Esophagus squamous epithelium (tissue), 5 donors: ENCODE measurements at places on chromosomes 11 and 22.

DNA sequence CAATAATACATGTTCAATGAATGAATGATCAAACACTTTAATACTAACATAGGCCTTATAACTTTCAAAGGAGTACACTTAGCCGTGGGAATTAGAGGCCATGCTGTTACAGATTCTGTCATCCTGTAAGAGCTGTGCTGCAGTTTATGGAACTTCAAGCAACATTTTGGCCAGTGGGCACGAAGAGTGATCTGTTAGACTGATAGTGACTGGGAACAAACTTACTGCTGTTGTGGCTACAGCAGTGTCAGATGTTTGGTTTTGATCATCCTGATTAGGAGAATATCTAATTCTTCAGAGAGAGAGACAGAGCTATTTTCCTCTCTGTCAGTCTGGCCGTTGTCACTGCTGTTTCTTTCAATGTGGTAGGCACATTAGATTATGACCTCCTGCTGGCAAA lies 348.9 kb downstream of the NELL1 start:
- no peak for DNase-seq

DNA sequence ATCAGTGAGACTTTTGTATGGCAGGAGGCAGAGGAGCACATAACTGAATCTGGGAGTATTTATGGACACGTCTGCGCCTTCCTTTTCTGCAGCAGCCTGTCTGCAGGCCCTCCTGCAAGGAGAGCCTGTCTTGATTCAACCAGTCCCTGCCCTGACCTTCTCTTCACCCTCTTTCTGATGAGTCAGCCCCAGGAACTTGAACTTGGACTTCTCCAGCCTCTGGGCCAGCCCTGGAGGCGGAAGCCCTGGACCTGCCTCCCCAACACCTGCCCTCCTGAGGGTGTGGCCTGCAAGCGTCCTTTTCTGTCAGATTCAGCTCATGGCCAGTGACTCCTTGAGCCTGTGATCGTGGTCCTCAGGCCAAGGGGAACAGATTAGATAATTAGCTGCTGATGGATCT lies 20.0 kb downstream of the DAGLA start:
- no peak for DNase-seq

DNA sequence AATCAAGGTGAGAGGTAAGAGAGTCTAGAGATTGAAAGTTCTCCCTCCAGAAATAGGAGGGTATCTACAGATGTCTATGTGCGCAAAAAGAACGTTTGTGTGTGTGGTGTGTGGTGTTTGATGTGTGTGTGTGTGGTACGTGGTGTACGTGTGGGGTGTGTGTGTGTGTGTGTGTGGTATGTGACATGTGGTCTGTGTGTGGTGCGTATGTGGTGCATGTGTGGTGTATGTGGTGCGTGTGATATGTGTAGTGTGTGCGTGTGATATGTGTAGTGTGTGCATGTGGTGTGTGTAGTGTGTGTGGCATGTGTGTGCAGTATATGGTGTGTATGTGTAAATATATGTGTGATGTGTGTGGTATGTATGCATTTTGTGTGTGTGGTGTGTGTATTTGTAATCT lies 73.0 kb upstream of the LRRC4C start:
- no peak for DNase-seq

GRCh38 chr11:79422866-79423265 lies 18.0 kb downstream of the TENM4 start:
- DNase-seq: no peak

- no peak for DNase-seq
Observed at GRCh38 chr11:74677131-74677530, 54.1 kb downstream of the CHRDL2 start.

DNA sequence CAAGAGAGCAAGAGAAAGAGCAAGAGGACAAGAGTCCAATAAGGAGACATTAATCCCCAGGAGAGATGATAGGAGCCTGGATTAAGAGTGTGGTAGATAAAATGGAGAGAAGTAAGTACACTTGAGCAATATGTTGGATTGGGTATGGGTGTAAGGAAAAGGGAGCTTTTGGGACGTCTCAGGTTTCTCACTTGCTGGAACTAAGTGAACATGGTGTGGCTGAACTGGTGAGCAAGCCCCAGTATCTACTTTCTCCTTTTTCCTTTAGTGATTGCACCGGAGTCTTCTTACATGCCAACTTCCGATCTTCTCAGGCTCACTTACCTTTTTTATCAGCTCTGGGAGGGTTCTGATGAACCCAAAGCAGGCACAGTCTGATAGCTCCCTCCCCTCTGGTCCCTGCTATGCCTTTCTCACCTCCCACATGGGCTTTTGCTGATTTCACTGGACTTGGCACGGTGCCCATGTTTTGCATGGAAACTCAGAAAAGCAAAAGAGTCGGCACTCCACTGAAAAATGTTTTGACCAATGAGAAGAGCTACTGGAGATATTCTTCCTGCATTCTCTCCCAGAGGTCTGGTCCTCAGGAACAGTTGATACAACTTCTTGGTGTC lies 14.5 kb upstream of the APLNR start:
- DNase-seq: no peak

DNA sequence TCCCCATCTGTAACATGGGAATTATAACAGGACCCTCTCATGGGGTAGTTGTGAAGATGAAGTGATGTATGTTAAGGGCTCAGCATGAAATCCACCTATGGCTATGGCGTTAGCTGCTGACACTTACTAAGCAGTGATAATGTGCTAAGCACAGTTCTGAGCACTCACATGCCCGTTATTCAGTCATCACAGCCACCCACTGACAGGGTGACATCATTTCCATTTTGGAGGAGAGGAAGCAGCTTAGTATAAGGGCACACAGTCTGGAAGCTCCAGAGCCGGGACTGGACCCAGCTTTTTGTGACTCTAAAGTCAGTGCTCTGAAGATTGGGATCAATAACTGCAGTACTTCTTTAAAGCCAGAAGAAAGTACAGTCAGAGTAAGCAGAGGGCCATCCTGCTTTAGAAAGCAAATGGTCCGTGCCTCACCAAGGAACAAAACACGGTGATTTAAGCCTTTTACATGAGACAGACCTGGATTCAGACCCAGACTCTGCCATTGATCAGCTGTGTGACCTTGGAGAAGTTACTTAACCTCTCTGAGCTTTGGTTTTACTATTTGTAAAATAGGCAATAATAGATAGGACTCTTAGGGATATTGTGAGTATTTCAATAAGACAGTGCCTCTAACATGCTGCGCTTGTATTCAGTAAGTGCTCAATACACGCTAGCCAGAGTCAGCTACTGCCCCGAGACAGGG lies 61.5 kb downstream of the SGSM1 start:
- no peak for DNase-seq

- no peak for DNase-seq
Observed at GRCh38 chr22:42627981-42628380, 12.4 kb downstream of the ATP5MGL start.

- DNase-seq: no peak
Observed at GRCh38 chr22:38276166-38276565, 3.4 kb upstream of the TMEM184B start.

DNA sequence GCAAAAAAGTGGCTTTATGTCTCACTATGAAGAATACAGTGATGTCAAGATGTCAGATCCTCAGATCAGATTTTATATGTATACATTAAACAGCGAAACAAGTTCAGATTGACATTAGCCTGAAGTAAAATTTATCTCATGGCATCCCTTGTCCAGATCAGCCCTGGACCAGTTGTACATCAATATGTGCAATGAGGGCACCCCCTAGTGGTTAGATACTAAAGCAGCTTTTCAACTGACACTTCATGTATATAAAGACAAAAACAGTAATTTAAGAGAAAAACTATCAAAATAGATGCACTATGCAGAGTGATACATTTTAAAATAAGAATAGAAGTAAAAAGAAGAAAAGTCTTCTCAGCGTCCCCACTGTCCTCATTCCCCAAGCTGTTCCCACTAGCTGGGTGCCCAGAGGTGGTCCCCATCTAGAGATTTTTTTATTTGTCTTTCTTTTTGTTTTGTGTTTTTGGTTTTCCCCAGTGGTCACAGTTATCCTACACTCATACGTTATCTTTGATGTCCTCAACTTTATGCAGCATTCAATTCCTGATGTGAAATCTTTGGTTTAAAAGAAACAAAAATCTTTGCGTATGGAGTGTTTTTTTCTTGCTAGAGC lies 2193.4 kb upstream of the RAG2 start:
- no peak for DNase-seq

GRCh38 chr11:14420223-14420622 lies 61.2 kb upstream of the RRAS2 start:
- no peak for DNase-seq

GRCh38 chr22:24376002-24376401 lies 51.4 kb upstream of the ADORA2A start:
- no peak for DNase-seq

- DNase-seq: no peak
Observed at GRCh38 chr11:123060277-123061000, 1.5 kb downstream of the HSPA8 start.

DNA sequence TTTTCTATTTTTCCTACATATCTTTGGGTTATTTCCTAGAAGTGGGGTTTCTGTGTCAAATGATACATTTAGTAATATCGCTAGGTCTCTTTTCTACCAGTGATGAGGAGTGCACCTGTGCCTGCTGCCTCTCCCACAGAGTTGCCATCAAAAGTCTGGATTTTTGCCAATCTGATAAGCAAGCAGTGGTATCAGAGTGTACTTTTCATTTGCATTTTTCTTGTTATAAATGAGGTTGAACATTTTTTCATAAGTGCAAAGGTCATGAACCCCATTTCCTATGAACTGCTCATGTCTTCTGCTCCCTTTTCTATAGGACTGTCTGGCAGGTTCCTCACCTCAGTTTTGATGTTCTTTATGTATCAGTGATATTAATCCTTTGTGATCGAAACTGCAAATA lies 1.7 kb downstream of the TRPM5 start:
- DNase-seq: no peak

DNA sequence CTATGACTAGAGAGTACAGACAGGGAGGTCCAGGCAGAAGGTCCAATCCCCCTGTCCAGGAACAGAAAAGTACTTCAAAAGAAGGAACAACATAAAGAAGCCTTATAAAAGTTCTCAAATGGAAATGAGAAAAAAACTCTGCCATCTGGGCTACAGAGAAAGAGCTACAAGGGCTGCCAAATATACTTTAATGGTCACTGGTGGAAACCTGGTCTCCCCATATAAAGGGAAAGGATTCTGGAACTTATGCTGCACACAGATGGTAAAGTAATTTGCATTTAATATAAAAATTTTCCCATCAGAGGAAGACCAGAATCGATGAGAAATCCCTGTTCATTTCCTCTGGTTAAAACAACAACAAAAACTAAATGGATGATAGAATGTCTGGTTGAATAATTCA lies 119.4 kb upstream of the MTMR2 start:
- DNase-seq: no peak

DNA sequence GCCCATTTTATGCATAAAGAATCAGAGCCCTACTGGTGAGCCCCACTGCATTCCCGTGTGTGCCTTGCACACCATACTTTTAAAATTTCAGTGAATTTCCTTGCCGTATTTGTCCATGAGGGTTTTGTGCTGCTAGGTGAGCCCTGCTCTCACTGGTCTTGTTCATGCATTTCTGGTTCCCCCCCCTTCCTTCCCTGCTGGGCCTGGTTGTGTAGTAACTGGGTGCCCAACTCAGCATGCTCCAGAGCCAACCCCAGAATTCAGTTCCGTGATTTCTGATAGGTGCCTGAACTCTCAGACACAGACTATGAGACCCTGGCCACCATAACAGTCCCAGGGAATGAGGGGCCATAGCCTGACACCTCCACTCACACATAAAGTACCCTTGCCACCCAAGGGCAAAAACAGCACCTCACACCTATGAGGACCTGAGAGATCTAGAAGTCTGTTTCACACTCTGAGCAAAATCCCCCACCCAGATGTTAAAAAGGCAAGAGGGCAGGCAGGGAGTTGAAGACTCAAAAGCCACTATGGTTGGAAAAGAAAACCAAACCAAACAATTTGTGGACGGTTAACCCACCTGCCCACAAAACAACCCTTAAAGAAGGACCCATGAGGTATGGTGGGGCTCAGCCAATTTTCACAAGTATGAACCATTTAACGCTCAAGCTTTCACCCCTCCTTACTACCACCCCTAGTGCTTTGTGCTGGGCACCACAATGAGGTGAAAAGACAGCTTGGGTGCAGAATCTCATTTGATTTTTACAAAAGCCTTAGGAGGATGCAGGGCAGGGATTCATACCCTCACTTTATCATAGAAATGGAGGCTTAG lies 16.8 kb upstream of the IL10RA start:
- no peak for DNase-seq

- no peak for DNase-seq
Observed at GRCh38 chr11:99584830-99585229, 564.1 kb downstream of the CNTN5 start.

DNA sequence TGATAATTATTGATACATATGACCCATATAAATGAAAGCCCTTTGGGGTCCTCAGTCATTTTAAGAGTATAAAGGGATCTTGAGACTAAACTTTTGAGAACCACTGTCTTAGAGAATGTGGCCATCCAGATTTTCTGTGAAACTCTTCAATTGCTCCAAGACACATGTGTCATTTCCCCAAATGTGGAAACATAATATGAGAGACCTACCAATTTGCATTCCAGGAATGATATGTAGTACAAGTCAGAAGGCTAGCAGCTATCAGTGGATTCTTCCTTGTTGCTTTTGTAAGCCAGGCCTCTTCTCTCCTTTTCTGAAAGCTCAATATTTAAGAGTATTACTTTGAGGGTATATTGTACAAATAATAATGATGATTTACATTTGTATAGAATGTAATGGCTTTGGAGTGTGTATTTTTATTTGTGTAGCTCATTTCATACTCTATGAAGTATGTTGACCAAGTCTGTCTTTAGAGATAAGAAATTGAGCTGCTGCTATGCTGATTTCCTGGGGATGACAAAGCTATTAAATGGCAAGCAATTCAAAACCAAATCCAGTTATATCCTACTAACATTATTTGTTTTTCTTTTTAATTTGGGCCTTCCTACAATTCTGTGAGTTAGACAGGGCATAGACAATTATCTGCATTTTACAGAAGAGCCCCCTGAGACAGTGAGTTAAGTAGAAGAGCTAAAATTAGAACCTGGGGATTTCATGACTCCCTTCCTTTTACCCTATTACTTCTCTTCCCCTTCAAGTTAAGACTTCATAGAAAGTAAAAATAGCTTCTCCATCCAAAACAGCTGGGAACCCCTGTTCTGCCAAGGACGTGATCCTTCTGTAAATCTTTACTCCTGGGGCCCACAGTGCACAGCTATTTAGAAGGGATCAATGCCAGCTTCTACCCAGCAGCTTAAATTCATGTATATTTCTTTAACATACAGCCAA lies 131.9 kb downstream of the WNT11 start:
- DNase-seq: no peak

GRCh38 chr22:46696229-46696518 lies 41.9 kb downstream of the CERK start:
- DNase-seq: no peak

DNA sequence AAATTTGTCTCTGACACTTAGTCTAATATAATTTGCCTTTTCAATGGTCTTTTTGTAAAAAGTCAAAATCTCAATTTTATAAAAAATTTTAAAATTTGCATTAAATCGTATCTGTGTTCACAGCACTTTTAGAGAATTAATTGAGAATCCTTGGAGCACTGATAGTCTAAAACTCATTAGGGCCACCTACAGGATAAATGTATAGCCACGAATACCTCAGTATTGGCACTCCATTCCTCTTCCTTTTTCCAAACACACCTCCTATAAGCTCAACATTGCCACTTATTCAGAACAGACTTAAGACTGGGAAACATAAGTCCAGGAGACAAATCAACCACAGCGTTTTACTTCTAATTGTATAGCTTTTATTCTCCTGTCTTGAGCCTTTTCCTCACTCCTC lies 776.0 kb upstream of the ARHGAP42 start:
- DNase-seq: no peak
